B cell (primary cell): ENCODE measurements at places on chromosomes 2 and 18. TPM values are rescaled to one million over a fixed set of nuclear protein-coding genes. Genes with fewer than 3 reads are reported as not detected.

DLGAP1 gene
- 0.61 TPM in 1 of 2 replicates, not detected in the other for polyA plus RNA-seq

DUSP19 gene
- polyA plus RNA-seq, result 0.13 and 0.40 TPM in 2 replicates

DNA sequence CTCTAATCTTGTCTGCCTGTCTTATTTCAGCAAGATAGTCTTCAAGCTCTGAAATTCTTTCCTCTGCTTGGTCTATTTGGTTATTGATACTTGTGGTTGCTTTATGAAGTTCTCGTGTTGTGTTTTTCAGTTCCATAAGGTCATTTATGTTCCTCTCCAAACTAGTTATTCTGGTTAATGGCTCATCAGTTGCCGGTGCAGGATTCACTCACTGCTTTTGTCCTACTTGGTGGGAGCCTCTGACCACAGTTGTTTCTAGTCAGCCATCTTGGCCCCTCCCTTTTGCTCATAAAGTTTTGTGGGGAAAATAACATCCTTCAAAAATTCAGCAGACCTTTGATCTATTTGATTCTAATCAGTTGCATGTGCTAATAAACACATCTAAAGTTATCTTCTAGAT lies 158.6 kb upstream of the PARD3B start:
- DNase-seq, result no peak

GRCh38 chr18:22609642-22610041 lies 191.9 kb upstream of the CTAGE1 start:
- DNase-seq, result no peak

GRCh38 chr2:116804901-116805300 lies 1009.6 kb upstream of the DDX18 start:
- DNase-seq, result peak; percentile 1

DNA sequence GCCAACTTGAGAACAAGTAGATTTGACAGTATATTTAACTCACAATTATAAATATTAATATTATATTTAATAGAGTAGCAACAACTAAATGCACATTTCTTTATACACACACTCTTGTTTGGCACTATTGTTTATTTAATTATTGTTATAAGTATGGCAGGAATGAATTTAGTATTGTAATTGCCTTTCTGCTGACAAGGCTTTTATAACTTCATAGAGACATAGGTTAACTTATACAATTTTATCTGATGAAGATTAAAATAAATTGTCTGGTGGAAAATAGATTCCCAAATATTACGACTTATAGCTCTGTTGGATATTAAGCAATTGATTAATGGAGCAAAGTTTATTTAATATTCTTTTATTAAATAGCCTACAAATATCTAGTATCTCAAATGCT lies 347.9 kb upstream of the CDH19 start:
- no peak for DNase-seq
